Fibroblast of gingiva (primary cell): ENCODE measurements at places on chromosomes 3 and 15.

DNA sequence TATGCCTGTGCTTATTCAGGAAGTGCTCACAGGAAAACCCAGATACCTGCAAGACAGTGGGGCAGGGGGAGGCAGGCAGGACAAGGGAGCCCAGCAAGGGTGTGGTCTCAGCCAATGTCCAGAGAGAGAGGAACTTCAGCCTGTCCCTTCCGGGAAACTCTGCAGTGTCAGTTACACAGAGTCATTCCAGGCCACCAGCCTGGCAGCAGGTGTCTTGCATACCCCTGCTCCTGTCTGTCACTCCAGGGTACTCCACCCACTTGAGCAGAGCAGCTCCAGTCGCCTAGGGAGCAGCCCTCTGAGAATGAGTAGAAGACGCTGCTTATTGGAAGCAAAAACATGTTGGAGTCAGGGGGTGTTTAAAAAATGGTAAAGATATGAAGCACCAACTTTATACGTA, 431.2 kb upstream of the RGMA start:
- DNase-seq = no peak

GRCh38 chr15:76293361-76293760, 17.9 kb downstream of the ETFA start:
- no peak for DNase-seq

GRCh38 chr15:98147415-98147814, 186.9 kb downstream of the ARRDC4 start:
- DNase-seq = no peak

- no peak for DNase-seq
Observed at GRCh38 chr3:34264337-34265041, 466.1 kb downstream of the PDCD6IP start.

- DNase-seq = no peak
Observed at GRCh38 chr3:155325263-155325835, 31.9 kb upstream of the STRIT1 start.

DNA sequence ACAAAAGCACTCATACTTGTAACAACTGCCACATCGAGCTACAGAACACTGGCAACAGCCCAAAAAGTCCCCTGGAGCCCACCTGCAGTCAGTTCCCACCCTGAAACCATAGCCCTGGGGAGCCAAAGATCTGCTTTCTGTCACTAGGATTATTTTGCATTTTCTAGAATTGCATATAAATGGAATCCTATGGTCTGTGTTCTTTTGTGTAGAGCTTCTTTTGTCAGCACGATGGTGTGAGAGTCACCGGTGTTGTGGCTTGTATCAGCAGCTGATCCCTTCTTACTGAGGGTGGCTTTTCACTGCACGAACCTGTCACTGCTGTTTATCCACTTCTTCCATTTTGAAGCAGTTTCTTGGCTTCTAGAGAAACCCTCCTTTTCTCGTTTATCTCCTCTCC, 60.1 kb upstream of the PRR23E start:
- DNase-seq = no peak

- DNase-seq = no peak
Observed at GRCh38 chr3:62585861-62586260, 212.5 kb upstream of the FEZF2 start.

DNA sequence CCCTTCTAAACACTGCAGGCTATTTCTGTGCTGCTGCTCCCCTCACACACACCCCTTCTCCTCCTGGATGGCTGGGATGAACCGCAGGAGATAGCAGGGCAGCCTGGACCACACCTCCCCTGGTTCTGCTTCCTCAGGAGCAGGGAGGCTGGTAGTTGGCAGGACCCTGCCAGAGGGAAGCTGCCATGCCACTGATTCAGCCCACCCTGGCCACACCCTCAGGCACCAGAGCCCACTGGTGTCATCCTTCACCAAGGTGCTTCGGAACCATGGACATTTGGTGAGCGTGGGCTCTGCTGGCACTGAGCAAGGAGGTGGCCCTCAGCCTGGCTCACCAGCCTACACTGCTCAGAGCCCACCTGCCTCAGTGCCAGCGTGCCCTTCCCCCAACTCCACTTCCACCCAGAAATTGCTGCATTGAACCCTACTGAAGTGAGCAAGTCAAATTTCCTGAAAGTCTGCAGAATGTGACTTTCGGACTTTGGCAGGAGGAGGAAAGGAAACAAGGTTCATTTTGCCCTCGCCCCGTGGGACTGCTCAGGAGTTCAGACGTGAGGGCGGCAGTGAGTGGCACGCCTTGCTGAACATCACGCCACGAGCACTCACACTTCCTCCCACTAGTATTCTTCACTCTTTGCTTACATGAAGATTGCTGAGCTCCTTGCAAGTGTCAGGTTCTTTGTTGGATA, 26.3 kb downstream of the BMF start:
- no peak for DNase-seq

- DNase-seq = no peak
Observed at GRCh38 chr3:71713041-71713440, 12.2 kb downstream of the EIF4E3 start.

DNA sequence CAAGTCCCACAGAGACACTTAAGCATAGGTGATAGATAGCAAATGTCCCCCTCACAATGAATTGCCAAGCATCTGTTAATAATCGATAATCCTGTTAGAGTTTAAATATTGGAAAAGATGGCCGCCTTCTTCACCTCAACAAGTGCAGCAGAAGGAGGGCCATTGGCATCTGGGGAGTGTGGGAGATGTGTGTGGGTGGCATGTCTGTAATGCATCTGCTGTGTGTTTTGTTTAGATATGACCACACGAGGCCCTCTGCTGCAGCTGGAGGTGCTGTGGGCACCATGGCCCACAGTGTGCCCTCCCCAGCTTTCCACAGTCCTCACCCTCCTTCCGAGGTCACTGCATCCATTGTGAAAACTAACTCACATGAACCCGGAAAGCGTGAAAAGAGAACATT, 12.9 kb downstream of the MKRN2 start:
- no peak for DNase-seq

GRCh38 chr3:141878817-141879216, 2.4 kb downstream of the ATP1B3 start:
- DNase-seq = peak; percentile 58

GRCh38 chr3:138775254-138775595, 59.5 kb downstream of the PIK3CB start:
- DNase-seq = peak; percentile 8

GRCh38 chr15:66563566-66564110, 2.2 kb downstream of the LCTL start:
- DNase-seq = no peak

DNA sequence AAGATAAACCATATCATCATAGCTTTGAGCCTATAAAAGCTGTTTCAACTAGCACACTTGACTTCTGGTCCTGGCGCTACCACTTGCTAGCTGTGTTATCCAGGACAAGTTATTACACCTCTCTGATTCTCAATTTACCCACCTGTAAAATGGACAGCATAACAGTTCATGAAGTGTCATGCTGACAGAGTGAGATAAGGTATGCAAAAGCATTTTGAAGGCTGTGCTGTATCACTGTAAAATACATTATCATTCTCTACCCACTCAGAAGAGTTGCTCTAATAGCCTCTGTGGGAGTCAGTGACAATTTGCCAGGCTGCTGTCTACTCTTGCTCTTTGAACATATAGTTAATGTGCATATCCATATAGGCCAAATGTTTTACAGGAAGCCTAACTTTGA, 93.0 kb downstream of the SSR3 start:
- no peak for DNase-seq

GRCh38 chr15:25051399-25052154, 96.8 kb downstream of the SNRPN start:
- no peak for DNase-seq

DNA sequence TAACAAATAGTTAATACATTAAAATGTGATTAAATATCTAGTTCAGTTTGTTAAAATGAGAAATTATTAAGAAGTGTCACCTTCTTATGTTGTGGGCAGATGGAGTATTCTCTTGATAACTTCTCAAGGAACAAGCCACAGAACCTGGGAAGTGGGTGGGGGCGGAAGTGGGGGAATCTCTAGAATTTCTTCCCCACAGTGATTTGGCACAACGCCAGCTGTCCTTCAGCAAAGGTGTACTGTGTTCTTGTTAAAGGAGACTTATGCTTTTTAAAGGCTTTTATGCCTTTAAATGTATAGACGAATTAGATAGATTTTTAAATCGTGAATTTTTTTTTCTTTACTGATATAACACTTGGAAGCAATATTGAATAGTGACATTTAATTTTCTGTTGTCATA, 42.4 kb downstream of the SEC22A start:
- no peak for DNase-seq

DNA sequence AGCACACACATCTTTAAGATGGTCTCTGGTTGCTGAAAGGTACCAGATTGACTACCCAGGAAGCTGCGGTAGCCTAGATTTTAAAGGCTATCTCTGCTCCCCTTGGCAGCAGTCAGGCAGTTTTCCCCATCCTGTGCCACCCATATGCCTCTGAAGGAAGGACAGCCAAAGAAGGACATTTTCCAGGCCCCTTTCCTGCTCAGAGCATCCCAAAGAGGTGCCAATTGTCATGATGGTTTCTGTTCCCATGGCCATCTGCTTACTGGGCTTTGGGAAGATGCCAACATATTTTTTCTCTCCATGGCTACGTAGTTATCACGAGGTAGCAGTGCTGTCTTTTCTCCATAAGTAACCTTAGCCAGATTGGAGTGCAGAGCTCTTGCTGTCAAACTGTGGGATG, 39.7 kb downstream of the UNC13C start:
- no peak for DNase-seq

- peak; percentile 45 for DNase-seq
Observed at GRCh38 chr3:174125267-174125824, 727.8 kb downstream of the NLGN1 start.

DNA sequence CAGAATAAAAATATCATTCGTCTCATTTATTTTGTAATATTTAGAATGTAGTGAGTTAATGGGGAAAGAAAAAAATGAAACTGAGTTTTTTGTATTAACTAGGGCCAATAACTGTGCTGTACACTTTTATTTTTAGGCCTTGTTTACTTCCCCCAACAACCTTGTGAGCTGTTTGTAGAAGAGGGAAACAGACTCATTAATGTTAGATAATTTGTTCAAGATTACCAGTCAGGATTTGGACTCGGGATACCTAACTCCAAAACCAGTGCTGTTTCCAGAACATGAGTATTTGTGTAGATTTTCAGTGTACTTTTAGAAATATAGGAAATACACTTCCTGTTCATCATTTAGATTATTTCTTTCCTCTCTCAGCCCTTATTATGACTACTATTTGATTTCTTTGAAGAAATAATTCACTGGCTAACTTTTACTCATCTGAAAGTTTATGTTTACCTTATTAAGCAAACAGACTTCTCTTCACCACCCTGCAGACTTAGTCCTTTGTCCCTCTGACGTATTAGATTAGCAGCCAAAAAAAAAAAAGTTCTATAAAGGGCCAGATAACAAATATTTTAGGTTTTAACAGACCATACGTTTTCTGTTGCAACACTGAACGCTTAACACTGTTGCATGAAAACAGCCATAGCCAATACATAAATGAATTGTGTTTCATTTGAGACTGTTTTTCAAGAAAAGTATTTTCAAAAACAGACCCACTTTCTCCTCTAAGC, 192.5 kb upstream of the CGNL1 start:
- DNase-seq = peak; percentile 11

- no peak for DNase-seq
Observed at GRCh38 chr3:46542801-46543201, 23.3 kb downstream of the LRRC2 start.

- no peak for DNase-seq
Observed at GRCh38 chr3:126135406-126136076, 44.8 kb downstream of the ALDH1L1 start.

GRCh38 chr3:143699424-143699823, 148.8 kb downstream of the SLC9A9 start:
- no peak for DNase-seq

DNA sequence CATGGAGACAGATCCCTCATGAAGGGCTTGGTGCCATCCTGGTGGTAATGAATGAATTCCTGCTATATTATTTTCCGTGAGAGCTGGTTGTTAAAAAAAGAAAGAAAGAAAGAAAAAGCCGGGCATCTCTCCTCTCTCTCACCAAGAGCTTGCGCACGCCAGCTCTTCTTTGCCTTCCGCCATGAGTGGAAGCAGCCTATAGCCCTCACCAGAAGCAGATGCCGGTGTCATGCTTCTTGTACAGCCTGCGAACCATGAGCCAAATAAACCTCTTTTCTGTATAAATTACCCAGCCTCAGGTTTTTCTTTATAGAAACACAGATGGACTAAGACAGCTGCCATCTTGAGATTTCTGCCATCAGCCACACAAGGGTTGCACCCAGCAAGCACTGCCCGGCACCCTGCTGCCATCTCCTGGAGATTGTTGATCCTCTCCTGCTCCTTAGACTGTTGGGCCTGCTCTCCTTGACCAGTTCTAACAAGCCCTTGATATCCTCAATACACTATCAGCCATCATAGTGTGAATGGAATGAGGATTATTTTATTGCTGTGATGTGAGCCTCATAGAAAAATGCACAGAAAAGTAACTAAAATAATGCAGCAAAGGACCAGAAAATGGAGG, 3.5 kb upstream of the AHSG start:
- DNase-seq = no peak

DNA sequence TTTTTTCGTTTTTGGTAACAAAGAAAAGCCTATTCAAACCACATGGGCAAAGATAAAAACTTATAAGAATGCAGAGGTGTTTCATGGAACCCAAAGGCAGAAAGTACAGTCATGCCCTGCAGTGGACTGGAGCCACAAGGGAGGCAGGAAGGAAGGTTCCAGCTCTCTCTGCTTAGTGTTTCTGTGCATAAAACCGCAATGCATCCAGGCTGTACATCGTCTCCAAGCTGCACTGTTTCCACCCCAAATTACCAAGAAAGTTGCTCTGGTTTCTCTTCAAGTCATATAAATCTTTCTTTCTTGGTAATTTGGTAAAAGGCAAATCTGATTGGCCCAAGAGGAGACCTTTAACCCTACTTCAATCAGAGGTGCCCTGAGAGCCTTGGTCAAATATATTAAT, 15.8 kb downstream of the TRAT1 start:
- no peak for DNase-seq
